ENCODE measurements at places on chromosomes 16 and 17.

GRCh38 chr16:24217461-24217860, 38.7 kb upstream of the CACNG3 start:
- DNase-seq = no peak

DNA sequence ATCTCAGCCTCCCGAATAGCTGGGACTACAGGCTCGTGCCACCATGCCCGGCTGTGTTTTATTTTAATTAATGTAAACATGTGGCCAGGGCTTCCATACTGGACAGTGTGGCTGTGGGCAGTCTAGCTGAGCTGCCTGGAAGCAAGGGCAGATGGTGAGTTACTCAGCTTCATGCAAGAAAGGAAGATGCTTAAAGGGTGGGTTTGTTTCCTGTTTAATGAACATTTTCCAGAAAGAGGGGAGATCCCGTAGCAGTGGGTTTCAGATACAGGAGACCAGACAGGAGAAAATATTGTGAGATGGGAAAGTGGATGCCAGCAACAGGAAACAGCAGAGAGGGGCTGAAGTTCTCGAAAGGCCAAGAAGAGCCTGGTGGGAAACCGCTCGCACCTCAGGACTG, 7.3 kb downstream of the MAPK8IP3 start:
- DNase-seq = no peak

- DNase-seq = no peak
These were observed 27.4 kb upstream of the ADGRG1 start for GRCh38 chr16:57600952-57601580.

DNA sequence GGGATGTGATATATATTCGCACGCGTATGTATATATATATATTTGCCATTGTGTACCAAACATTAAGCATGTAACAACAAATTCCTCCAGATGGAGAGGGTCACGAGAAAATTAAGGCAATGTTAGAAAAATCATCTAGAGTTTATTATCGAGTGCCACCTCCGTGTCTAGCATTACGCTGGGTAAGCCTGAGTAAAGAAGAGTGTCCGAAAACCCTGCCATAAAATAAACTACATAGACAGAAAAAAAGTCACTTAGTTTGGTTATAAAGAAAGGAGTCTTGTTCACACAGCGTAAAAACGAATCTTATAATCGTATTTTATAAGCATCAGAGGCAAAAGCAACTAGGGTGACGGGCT, 644 bp upstream of the RHOT1 start:
- no peak for DNase-seq

- DNase-seq = no peak
These were observed 99.6 kb downstream of the SPACA3 start for GRCh38 chr17:33091271-33091670.

- no peak for DNase-seq
These were observed 14.7 kb downstream of the CA7 start for GRCh38 chr16:66858740-66859396.

GRCh38 chr17:65504141-65504540, 57.3 kb downstream of the AXIN2 start:
- DNase-seq = no peak

All from activated CD4-positive, alpha-beta T cell treated with anti-CD3 and anti-CD28 coated beads, Interleukin-2, amount 50 U/mL, for 48 hours (primary cell).